ENCODE measurements at places on chromosomes 12 and 14.
A peak's percentile ranks its signal among the peaks of the same experiment; 100 is the strongest.

DNA sequence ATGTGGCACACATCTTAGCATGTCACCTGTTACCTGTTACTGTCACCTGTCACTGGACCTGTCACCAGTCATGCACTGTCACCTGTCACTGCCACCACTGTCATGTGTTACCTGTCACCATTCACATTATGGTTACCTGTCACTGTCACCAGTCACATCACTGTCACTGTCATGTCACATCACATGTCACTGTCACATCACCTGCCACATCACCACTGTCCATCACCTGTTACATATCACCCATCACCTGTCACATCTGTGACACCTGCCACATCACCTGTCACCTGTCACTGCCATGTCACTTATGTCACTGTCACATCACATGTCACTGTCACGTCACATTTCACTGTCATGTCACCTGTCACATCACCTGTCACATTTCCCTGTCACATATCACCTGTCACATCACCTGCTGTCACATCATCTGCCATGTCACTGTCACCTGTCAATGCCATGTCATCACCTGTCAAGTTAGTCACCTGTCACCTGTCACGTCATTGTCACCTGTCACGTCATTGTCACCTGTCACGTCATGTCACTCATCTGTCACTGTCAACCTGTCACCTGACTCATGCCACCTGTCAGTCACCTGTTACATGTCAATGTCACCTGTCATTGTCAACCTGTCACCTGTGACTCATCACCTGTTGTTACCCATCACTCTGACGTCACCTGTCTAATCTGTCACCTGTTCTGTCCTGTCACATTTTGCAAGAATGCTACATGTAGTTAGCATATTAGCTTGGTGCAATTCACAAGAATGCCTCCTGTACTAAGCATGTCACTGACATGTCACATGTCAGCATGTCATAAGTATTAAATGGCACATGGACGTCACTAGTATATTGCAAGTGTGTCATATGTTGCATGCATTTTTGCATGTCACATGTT is 29.0 kb upstream of the TESC start:
- DNase-seq: no peak

- DNase-seq: no peak
These were observed 73.2 kb downstream of the NTF3 start for GRCh38 chr12:5505116-5505515.

GRCh38 chr12:108777156-108777555 is 45.8 kb upstream of the CORO1C start:
- no peak for DNase-seq

GRCh38 chr12:12586879-12587675 is 24.4 kb upstream of the DUSP16 start:
- DNase-seq: no peak

GRCh38 chr14:92397150-92397952 is 74.4 kb downstream of the SLC24A4 start:
- DNase-seq: peak; percentile 42

GRCh38 chr14:104657563-104658324 is 31.7 kb upstream of the INF2 start:
- no peak for DNase-seq

DNA sequence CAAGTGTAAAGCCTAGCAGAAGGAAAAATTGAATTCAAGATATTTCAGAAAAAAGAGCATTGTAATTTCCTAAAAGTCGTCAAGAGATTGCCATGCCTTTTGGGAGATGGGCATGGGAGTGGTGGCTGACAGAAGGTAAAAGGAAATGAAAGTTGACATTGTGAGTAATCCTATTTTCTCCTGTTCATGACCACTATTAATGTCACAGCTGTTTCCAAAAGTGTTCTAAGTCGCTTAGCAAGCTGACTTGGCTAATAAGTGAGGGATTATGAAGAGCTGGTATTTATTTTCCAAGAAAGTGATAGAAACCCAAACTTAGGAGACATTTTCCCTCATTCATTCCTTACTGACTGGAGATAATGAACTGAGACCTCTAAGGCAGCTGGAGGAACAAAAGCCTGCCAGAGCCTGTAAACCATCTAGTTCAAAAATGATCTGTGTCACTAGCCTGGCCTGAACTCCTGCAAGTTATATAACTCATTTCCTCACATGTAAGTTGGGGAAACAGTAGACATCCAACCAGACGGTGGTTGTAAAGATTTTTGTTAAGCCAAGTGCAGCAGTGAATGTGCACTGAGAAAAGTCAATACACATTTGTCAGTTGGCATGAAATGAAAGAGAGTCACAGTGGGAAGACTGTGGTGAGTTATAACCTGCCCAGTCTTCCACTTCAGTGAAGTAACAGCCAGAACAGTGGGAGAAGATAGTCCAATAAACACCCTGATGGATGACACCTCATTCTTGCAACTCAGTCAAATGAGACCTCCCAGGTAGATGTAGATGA is 75.8 kb downstream of the DIO2 start:
- DNase-seq: no peak

GRCh38 chr14:56340932-56341331 is 222.7 kb downstream of the PELI2 start:
- DNase-seq: no peak

DNA sequence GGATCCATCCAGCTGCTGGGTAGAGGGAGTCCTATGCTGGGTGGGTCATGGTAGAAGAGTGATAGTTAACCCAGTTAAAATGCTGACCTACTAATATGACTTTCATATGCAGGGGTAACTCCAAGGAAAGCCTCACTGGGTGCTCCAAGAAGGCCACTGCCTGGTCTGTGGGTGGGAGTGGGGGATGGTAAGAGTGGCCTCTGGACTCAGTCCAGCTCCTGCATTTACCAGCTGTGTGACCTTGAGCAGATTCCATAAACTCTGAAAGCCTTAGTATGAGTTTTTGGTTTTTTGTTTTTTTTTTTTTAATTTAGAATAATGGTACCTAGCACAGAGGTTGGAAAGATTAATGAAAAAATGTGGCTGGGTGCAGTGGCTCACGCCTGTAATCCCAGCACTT is 51.6 kb downstream of the ARF6 start:
- DNase-seq: no peak

GRCh38 chr12:122308811-122309210 is 42.5 kb upstream of the VPS33A start:
- no peak for DNase-seq

GRCh38 chr12:81257947-81258551 is 180.2 kb downstream of the ACSS3 start:
- DNase-seq: peak; percentile 8

- DNase-seq: no peak
These were observed 29.0 kb upstream of the C12orf50 start for GRCh38 chr12:88057994-88058718.

DNA sequence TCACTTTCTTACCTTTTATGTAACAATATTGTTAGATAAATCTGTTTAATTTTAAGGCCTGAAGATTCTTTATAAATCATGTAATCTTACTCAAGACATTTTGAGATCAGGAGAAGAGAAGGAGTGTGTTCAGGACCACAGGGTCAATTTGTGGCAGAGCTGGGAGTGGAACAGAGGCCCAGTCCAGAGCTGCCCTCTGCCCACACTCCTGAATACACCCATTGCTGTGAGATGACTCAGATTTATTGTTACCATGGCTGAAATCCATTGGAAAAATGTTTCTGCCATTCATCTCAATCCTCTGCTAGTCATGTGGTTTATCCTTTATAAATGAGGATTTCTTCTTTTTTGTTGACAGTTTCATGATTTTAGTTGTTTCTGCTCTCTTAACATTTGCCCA is 100.5 kb upstream of the STXBP6 start:
- no peak for DNase-seq

DNA sequence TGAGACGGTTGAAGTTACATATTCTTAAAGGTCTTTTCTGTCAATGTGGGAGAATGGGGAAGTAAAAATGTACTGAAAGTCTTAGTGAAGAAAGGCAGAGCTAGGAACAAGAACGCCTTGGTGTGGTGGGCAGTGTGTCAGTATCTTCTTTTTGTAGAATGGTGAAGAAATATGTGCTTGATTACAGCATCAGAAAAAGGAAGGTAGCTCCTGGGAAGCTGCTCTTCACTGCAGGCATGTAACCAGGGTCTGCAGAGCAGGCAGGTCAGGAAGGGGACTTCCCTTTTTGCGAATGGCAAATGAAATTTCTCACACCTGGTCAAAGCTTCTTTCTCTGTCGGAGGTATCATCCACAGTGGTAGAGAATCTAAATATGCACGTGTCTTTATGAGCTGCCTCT is 226.2 kb downstream of the ADAMTS20 start:
- DNase-seq: no peak

DNA sequence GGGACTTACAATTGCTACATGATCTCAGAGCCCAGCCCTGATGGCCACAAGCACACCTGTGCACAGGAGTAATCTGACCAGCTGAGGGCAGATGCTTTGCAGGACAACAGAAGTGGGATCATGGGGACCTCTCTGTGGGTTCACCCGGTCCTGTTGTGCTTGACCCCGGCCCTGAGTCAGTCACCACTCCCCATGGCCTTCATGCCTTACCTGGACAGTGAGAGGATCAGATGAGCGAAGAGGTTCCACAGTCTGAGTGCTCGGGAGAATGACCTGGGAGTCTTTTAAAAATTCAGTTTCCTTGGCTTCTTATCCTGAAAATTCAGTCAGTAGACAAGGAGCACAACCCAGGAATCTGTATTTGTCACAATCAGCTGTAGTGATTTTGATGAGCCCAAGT is 88.1 kb downstream of the NTF3 start:
- no peak for DNase-seq
